Renal cortical epithelial cell (primary cell): ENCODE measurements at places on chromosomes 12 and 14.

DNA sequence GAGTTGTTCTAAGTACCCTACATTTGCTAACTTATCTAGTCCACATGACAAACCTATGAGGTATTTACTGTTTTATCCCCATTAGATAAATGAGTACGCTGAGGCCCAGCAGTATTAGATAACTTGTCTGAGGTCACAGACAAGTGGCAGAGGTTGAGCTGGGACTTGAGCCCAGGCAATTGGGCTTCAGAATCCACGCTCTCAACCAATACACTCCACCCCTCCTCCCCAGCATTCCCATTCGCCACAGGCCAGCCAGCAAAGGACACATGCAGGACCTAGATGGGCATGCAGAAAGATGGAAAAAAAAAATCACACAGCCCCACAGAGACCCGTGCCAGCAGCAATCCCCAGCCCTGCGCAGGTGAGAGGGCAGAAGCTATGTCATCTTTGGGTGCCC lies 12.4 kb downstream of the HDAC7 start:
- DNase-seq: no peak

DNA sequence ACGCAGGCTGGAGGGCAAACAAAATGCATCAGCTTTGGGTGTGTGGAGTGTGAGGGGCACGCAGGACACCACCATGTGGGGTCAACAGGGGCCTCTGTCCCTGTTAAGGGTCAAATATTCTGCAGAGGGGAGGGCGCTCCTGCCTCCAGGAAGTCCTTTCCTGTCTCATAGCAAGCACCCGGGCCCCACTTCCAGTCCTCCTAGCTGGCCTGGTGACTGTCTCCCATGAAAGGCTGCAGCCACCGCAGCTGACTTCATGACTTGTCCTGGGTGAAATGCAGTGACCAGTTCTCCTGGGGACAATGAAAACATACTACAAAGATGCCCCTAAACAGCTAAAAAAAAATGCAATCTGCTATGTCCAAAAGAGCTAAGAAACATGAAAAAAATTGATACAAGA lies 53.6 kb downstream of the LGMN start:
- no peak for DNase-seq

- DNase-seq: no peak
These were observed 2.6 kb downstream of the BMP4 start for GRCh38 chr14:53953828-53954550.

DNA sequence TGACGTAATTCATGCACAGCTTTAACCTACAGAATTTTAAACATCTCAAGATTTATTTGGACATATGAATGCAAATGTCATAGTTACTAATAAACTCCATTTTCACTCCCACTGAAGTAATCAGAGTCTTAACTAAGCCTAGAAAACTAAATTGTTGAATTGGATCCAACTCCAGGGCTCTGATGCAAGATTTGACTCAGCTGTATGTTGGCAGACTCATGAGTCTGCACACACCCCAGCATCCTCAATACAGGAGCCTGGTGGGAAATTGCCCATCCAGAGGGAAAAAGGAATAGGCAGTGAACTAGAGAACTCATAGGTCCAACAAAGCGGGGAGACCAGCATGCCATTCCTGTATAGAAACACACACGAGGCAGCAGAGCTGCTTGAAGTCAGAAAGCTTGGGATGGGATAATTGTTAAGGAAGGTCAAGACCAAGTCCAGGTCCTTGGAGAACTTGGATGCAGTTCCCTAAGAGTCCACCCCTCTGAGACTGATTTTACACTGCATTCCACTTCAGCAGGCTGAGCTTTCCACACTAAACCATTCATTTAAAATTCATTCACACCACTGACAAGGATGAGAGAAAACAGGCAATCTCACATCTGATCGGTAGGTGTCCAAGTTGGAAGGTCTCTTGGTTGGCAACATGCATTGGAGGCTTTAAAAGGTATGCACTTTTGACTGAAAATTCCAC lies 14.4 kb downstream of the TMTC1 start:
- peak; percentile 4 for DNase-seq

GRCh38 chr14:91363776-91364523 lies 53.7 kb downstream of the CCDC88C start:
- no peak for DNase-seq

DNA sequence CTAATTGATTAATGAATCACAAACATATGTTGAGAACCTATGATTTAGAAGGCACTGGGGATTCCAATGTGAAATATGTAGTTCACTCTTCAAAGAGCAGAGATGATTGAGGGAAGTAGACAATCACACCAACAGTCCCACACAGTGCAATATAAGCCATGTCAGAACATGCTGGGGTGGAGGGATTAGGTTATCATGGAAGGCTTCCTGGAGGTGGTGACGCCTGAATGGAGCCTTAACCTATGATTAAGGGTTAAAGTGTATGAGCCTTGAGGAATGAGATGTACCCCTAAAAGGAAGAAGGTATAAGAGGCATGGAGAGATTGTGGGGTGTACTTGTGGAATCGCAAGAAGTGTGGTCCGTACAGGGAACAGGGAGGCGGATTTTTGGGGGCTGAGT lies 31.3 kb downstream of the ERH start:
- DNase-seq: no peak

- peak; percentile 53 for DNase-seq
These were observed 900 bp upstream of the DPF3 start for GRCh38 chr14:72894623-72895378.

DNA sequence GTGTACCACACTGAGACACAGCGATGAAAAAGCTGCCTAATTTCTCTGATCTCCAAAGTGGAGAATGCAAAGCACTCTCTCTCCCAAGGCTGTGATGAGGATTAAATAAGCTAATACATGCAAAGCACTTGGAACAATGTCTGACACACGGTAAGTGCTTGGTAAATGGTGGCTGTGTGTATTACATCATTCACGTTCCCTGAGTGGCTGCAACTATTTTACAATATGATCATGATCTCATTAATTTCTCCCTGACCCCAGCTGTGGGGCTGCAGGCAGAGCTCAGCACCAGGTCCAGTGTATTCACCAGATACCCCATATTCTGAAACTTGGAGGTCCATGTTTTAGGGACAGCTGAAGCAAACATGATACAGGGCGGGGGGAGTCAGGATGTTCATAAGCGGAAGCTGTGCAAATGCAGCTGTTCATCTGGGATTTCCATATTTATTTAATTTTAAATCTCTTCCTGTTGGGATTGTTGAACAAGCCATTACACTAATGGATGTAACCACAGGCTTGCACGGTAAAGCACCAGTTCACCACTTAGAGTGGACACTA lies 106.4 kb downstream of the CCDC60 start:
- no peak for DNase-seq

GRCh38 chr12:100437038-100437841 lies 36.4 kb upstream of the NR1H4 start:
- DNase-seq: no peak

DNA sequence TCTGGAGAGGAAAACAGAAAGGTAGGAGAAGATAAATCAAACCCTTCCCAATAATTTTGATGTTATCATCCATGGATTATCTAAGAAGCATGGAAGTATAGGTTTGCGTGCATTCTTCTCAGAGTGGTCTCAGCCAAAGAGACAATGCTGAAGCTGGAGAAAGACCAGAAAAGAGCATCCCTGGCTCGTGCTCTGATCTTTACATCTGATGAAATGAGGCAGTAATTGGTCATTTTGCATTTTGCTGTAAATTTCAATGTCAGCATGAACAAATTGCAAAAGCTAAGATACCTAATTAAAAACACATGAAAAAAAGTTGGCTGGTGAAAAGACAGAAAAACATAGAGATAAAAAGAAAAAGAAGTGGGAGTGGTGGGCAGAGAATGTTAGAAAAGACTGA lies 252.4 kb downstream of the ITPR2 start:
- no peak for DNase-seq

DNA sequence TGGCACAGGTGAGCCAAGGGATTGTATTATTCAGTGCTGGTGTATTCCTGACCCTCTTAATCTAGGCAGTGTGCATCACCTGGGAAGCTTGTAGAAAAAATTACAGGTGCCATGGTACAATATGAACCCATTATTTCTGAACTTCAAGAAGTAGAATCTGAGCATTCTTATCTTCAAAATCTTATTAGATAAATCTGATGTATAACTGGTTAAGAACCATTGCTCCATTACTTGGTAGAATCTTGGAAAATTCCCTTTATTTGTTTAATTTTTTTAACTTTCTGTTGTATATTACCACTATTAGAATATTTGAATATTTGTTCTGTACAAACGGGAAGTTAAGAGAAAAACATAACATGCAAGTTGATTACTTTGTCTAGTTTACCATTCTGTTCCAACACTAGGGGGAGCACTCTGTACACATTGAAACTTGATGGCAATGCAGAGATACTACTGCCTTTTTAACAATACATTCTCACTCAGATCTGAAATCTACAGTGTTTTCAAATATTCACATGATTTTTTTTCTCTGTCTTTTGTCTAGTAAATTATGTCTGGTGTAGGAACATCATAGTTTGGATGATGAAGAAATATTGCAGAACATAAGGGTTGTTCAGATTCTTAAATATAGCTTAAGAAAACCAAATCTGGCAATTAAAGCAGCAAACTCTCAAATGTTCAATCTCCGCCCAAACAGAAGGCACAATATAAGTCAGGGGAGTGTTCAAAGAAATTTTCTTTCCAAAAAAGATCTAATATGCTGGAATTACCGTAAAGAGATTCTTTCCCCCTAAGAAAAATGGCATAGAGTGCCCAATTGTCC lies 196.6 kb downstream of the PCNX1 start:
- DNase-seq: peak; percentile 70

DNA sequence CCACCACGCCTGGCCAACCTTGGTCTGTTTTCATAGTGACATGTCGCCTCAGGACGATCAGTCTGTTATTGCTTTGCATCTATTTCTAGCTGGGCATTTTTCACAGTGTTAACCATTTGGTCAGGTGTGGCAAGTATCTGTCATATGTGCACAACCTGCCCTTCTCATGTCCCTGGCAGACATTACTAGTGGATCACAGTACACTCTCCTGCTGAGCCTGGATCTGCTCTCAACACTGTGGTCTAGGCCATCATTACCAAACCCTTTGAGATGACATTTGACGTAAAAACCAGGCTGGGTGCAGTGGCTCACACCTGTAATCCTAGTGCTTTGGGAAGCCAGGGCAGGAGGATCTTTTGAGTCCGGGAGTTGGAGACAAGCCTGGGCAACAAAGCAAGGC lies 29.4 kb upstream of the NOS1 start:
- DNase-seq: no peak

GRCh38 chr14:59503256-59503655 lies 18.9 kb downstream of the JKAMP start:
- DNase-seq: no peak

DNA sequence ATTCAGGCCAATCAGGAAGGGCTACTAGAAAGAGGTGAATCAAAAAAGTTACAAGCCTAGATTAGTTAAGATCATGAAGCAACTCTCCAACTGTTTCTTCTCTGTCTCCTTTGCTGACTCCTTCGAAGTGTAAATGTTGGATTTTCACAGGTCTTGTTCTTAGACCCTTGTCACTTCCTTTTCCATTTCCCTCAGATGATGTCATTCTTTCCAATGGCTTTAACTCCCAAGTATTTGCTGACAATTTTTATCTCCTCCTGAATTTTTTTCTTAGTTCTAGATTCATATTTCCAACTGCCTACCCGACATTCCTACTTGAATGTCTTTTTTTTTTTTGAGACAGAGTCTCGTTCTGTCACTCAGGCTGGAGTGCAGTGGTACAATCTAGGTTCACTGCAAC lies 10.8 kb downstream of the GAS2L3 start:
- no peak for DNase-seq

DNA sequence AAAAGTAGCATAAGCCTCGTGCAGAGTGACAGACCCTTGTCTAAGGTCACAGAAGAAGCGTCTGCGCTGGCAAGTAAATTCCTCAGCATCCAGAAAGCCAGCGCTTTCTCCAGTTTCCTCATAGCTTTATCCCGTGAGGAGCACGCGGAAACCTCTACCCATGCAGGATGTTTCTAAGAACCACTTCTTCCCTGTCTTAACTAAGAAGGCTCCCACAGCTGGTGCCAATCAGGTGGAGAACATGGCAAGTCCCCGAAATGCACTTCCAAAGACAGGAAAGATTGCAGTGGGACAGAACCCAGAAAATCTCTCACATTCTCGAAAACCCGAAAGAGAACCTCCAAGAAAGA lies 968 bp upstream of the ARID4A start:
- peak; percentile 44 for DNase-seq

GRCh38 chr14:103836976-103837725 lies 10.2 kb downstream of the PPP1R13B start:
- no peak for DNase-seq

- DNase-seq: peak; percentile 7
These were observed 91.8 kb upstream of the ARID2 start for GRCh38 chr12:45637706-45638105.

- DNase-seq: no peak
These were observed 3.2 kb downstream of the MSI1 start for GRCh38 chr12:120365675-120366340.

DNA sequence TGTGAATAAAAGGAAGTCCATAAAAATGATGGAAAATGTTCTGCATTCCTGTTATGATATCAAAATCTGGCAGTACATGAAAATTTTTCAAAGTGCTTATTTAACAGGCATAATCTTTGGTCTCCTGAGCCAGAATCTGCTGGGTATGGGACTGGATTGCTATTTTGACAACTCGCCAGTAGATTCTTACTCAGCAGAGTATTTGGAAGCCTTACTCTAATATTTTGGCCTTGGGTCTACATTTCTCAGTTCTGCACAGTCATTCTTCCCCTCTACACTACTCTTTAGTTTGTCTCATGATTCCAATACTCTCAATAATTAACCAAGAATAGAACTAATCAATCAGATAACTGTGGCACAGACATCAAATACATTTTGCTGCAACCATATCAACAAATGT lies 1.1 kb upstream of the SLCO1B1 start:
- DNase-seq: no peak

DNA sequence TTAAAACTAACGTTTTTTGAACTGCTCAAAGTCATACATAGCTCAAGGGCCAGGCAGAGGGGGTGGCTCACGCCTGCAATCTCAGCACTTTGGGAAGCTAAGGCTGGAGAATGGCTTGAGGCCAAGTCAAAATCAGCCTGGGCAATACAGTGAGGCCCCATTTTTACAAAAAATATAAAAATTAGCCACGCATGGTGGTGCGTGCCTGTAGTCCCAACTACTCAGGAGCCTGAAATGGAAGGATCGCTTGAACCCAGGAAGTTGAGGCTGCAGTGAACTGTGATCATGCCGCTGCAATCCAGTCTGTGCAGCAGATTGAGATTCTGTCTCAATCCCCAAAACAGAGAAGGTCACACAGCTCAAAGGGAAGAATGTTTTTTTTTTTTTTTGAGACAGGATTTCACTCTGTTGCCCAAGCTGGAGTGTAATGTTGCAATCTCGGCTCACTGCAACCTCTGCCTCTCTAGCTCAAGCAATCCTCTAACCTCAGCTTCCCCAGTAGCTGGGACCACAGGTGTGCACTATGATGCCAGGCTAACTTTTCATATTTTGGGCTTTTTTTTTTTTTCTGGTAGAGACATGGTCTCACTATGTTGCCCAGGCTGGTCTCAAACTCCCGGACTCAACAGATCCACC lies 2.9 kb downstream of the RBM23 start:
- DNase-seq: peak; percentile 34

DNA sequence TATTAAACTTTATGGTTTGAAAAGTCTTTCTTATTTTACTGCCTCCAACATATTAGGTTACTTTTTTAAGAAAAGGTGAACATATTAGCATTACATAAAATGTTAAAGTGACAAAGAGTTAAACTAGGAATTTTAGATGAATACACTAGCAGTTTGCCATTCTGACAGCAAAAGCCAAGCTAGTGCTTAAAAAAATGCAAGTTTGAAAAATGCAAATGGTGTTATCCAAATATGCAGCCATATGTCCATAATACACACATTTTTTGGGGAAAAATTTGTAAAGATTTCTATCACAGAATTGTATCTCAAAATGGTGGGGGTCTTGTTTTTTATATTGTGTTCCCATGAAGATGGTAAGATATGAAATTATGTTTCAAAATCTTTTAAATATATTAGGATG lies 466.1 kb downstream of the FOXG1 start:
- DNase-seq: no peak
